Calu3 (cell line): ENCODE measurements at places on chromosomes 5 and 9.
A peak's percentile ranks its signal among the peaks of the same experiment; 100 is the strongest.

GRCh38 chr9:137222190-137223077 is at the start of gene RNF208:
RNF208 (minus strand) TSS chr9:137222240; CDS start chr9:137221212, 1,028 bp downstream.
- peak within 1 kb of the TSS; percentile 69 for H3K27ac ChIP-seq
- H3K4me3 ChIP-seq, result peak within 1 kb of the TSS; percentile 70
- H3K36me3 ChIP-seq, result peaks cover 51% of the 10 kb centered on the region

DNA sequence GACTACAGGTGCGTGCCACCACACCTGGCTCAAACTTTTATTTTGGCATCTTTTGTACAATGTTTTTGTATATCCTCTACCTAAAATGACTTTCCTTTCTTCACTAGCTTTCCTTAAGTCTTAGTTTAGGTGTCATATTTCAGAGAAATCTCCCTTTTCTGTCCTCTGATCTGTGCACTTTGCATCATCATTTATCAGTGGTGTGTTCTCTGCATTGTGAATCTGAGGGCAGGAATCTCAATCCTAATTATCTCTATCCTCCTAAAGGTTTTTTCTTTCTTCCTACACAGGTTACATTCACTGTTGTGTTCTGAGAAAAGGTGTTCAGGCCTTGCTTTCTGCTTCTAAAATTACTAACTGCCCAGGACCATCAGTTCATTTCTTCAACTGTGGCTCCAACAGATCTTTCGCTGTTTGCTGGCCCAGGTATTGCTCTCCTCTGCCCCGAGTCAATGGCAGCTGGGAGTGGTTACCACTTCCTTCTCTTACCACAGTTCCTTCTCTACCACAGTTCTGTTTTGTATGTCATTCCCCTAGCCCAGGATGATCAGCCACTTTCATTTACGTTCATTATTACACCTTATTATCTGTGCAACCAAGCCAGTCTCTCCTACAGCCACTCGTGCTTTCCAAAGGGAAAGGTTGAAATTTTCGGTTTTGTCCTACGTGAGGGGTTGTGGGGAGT is 14.0 kb downstream of the TGFBR1 start:
- H3K27ac ChIP-seq, result no peak overlapping the region
- no peaks in the 10 kb centered on the region for H3K27me3 ChIP-seq
- peaks cover 20% of the 10 kb centered on the region for H3K4me1 ChIP-seq
- no peaks in the 10 kb centered on the region for H3K36me3 ChIP-seq
- no peak overlapping the region for H3K4me3 ChIP-seq

GRCh38 chr5:14679595-14679994 is 15.1 kb downstream of the OTULIN start:
- H3K27ac ChIP-seq, result no peak overlapping the region
- no peak for DNase-seq
- no peaks in the 10 kb centered on the region for H3K27me3 ChIP-seq

DNA sequence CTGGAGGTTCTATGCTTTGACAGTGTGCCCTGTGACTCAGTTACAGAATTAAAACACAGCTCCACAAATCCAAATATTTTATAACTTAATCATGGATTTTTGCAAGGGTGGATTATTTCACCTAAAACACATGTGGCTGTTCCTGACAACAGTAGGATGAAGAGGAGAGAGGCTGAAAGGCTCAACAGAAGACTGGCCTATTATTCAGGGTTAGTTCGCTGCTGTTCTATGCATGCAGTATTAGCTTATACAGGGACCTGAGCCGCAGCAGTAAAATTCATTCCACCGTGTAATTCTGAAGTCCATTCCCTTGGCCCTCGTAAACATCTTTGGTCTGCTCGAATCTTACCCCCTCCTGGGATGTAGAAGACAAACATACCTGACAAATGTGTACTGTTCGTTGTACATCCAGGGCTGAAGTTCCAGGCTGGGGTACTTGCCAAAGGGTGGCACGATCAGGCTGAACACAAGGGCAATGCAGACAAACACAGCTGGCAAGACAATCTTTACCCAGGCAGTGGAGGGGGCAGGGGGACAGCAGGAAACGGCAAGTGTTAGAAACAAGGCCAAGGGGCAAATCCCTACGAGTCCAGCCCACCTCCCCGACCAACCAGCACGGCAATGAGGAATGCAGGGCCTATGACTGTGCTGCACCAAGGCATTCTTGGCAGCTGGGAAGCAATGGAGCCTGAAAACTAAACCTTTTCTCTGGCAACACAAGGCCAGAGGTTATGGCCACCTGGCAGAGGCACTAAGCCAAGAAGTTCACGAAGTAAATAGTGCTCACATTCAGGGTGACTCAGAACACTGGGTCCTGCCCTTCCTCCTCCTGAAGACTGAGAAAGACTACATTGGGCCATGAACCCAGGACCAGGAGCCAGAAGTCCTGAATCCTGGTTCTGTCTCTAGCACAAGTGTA is 46.8 kb downstream of the NIPSNAP3B start:
- H3K4me3 ChIP-seq, result peak overlapping the region; percentile 5
- H3K27me3 ChIP-seq, result no peaks in the 10 kb centered on the region
- DNase-seq, result peak; percentile 35
- no peaks in the 10 kb centered on the region for H3K36me3 ChIP-seq

DNA sequence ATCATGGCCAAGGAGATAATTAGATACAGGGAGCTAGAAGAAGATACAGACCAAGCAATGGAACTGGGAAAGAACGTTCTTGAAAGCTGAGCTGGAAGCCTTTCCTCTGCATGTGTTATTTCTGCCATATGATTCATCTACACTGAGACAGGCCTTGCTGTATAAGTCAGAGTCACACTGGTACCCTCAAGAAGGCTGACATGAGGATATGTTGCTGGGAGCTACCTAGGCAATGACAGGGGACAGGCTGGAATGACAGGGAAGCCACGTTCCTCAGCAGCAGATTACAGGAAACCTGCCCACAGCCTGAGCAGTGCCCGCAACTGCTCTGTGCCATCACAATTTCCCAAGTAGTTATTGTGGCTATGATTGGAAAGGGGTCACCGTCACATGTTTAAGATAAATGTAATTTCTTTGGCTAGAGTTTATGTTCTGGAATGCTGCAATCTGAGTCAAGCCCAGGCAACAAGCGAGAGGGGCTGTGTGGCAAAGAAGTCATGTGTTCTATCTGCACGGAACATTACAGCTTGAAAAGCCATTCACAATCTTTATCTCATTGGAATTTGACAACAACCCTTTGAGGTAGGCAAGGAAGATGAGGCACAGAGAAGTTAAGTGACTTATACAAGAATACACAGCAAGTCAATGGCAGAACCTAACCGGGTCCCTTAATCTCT is 108.2 kb downstream of the TTLL11 start:
- no peaks in the 10 kb centered on the region for H3K27me3 ChIP-seq
- DNase-seq, result no peak
- H3K4me1 ChIP-seq, result peaks cover 21% of the 10 kb centered on the region
- peaks cover 8% of the 10 kb centered on the region for H3K36me3 ChIP-seq
- H3K27ac ChIP-seq, result no peak overlapping the region
- H3K4me3 ChIP-seq, result no peak overlapping the region

GRCh38 chr5:180618829-180619562 is 27.7 kb upstream of the SCGB3A1 start:
- H3K27ac ChIP-seq, result no peak overlapping the region
- peaks cover 11% of the 10 kb centered on the region for H3K4me1 ChIP-seq
- no peak for DNase-seq
- no peak overlapping the region for H3K4me3 ChIP-seq

GRCh38 chr5:11905206-11905605 is 960 bp upstream of the CTNND2 start:
- H3K4me1 ChIP-seq, result peaks cover 9% of the 10 kb centered on the region
- DNase-seq, result no peak
- peaks cover 13% of the 10 kb centered on the region for H3K27me3 ChIP-seq
- H3K4me3 ChIP-seq, result peak overlapping the region; percentile 53
- H3K36me3 ChIP-seq, result peaks cover 25% of the 10 kb centered on the region
- peak overlapping the region; percentile 63 for H3K27ac ChIP-seq
